Astrocyte (in vitro differentiated cells and primary cell): ENCODE measurements at places on chromosomes 2 and 18. TPM values are rescaled to one million over a fixed set of nuclear protein-coding genes. Genes with fewer than 3 reads are reported as not detected.

- peak; percentile 60 for DNase-seq
These were observed 62.4 kb upstream of the ACVR1 start for GRCh38 chr2:157938556-157938955.

DNA sequence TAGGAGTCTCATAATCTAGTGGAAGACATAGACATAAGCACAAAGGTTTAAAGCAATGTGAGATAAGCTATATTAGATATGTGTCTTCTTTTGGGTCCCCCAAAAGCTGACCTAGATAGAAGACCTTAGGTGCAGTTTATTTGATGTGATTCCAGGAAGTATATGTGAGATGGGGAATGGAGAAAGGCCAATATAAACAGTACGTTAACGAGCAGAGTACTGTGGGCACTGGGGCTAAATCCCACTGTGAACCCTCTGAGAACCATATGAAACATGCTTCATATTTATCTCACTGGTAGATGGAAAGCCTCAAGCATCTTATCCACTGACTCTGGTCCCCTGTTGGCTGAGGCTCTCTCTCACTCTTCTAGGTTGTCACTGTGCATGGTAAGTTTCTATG, 62.6 kb upstream of the ZC3H15 start:
- no peak for DNase-seq

DNA sequence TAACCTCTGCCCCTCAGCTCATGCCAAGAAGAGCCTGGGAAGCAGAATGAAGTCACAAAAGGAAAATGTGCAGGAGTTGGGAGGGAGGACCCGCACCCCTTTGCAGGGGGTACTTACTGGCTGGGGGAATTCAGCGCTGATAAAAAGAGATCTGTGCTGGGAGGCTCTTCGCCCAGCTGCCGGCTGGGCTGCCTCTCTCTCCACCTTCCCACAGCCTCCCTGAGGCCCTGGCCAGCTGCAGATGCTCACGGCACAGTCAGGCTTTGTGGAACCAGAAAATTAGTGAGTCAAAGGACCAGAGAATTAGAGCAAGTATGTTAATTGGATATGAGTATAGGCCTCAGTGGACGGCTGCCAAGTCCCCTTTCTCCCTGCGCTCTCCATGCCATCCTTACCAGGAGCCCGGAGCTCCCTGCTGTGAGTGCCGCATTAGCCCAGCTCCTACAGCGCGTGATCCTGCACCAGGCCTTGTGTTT, 181.7 kb upstream of the SH3BP4 start:
- DNase-seq, result peak; percentile 68

EFHD1 gene
- total RNA-seq, result 15.7 and 18.8 TPM in 2 replicates

GRCh38 chr18:13893418-13893760, 21.9 kb downstream of the MC2R start:
- DNase-seq, result no peak

ANKRD44 gene
- total RNA-seq, result 7.2 and 7.8 TPM in 2 replicates

CSRNP3 gene
- 5.9 and 6.5 TPM in 2 replicates for total RNA-seq

DNA sequence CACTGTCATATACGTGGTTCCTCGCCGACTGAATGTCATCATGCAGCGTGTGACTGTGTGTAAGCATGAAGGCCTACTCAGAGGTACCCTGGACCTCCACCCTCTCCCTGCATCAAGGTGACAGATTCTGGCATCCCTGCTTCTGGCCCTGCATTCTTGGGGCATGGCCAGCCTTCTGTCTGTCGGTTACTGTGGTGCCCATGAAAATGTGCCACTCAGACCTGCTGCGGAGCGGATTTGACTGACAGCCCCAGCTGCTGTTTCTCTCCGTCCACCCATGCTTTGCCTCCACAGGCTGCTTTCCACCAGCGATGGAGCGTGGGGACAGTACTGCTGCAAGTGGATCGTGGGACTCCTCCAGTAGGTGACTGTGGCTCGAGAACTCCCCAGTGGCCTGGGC, 9.6 kb downstream of the TMEM177 start:
- no peak for DNase-seq

DYNAP gene
- total RNA-seq, result not detected in 2 replicates

DNA sequence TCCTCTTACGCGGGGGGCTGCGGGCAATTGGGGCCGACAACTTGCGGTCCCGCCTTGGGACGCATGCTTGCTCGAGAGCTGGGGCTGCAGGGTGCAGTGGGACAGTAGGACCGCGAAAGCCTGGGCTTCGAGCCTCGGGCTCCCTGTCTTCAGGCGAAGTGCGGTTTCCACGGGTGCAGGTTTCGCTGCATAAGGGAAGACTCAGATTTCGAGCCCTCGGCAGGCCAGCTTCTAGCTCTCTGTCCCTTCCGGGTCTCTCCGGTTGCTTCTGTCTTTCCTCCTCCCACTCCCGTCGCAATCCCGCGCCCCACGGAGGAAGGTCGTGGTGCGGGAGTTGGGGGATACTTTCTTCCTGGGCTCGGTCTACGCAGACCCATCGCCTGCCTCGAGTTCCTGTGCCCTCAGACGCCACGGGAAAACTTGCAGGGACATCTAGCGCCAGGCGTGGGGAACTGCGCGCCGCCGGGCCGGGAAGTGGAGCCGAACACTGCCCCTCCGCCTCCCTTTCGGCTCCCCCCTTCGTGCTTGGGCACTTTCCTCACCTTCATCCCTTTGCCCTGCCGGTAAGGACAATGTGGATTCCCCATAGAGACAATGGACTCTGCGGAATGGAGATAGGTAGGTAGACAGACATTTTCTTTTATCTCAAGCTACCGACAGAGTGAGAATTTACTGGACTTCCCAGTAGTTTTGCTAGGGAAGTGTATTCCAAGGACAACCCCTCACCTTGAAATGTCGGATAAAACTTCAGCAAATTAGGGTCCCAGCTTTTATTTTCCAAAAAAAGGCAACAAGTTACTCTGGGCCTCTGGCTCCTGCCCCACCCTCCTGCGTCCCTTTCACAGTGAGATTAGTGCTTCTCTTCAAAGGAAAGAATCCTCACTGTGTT, 4.2 kb upstream of the HOXD13 start:
- DNase-seq, result no peak

DNA sequence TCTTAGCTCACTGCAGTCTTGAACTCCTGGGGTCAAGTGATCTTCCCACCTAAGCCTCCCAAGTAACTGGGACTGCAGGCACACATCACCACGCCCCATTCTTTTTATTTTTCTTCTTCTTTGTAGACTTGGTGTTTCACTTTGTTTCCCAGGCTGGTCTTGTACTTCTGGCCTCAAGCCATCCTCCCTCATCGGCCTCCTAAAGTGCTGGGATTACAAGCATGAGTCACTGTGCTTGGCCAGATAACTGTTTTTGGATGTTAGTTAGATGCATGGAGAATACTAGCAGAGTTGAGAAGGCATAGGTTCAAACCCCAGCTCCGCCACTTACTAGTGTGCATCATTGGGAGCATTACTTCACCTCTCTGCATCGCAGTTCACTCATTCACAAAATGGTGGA, 88.3 kb downstream of the TXNL1 start:
- DNase-seq, result no peak

DNA sequence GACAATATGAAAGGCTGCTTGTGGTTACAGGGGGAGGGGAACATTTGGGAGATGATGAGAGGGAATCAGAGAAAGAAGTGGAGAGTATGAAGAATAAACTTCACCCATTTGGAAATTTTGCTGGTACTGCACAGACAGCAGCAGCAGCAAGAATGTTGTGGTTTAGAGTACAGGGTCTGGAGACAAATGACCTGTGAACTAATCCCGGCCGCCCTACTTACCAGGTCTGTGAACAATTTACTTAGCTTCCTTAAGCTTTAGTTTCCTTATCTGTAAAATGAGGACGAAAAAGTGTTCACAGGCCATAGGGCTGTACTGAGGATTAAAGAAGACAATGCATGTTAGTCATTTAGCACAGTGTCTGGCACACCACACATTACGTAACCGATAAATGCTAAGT, 685.4 kb upstream of the CELF4 start:
- peak; percentile 6 for DNase-seq

ABCG8 gene
- not detected in 2 replicates for total RNA-seq
